GM18507 (cell line): ENCODE measurements at places on chromosomes 2 and 18.

DNA sequence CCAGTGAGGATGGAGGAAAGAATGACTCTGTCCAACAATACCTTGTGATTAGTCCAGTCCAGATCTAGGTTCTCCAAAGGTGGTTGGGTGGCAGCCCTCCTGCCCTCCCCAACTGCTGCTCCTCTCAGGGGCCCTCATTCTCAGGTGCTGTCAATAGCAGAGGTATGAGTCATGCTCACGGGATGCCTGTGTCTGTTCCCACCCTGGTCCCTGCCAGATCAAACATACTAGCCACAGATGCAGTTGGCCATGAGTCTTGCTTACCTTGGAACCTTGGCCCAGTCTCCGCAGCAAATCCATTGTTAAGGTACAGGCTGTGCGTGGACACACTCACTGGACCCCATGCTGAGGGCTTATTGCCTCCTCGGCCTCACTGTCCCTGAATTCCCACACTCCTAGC lies 24.9 kb upstream of the RPIA start:
- DNase-seq = no peak

DNA sequence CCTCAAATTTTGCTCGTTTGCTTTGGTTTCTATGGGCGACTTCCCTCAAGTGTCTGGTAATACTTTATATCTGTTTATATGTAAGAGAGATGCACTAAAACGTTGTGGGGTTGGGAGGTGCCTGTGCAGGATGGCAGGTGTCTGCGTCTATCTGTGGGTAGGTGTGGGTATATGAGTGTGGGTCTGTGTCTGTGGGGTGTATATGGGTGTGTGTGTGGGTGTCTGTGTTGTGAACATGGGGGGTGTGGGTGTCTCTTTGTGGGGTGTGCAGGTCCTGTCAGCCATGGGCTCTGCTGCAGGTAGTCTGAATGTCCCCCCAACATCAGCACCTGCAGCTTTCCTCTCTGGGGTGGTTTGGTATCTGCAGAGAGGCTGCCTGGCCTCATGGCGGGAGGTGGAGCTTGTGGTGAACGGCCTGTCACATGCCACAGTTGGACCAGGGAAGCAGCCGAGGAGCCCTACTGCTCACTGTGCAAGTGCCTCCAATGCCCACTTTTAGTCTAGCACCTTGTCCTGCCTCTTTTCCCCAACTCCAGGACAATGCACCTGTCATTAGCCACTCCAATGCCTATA lies 90.3 kb downstream of the LPIN1 start:
- DNase-seq = no peak

DNA sequence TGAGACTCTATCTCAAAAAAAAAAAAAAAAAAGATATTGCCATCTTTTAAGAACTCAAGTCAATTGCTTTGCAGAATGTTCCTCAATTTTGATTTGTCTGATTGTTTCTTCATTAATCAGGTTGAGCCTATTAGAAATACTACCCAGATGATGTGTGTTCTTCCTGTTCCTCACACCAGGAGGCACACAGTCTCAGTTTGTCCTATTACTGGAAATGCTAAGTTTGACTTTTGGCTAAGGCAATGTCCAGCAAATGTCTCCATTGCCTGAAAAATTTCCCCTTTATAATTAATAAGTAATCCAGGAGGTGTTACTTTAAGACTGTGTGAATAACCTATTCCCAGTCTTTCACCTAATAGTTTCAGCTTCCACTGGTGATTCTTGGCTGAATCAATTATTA lies 28.4 kb downstream of the BOLA3 start:
- no peak for DNase-seq

- no peak for DNase-seq
Measured at GRCh38 chr18:73283788-73284187, 416.0 kb upstream of the NETO1 start.

DNA sequence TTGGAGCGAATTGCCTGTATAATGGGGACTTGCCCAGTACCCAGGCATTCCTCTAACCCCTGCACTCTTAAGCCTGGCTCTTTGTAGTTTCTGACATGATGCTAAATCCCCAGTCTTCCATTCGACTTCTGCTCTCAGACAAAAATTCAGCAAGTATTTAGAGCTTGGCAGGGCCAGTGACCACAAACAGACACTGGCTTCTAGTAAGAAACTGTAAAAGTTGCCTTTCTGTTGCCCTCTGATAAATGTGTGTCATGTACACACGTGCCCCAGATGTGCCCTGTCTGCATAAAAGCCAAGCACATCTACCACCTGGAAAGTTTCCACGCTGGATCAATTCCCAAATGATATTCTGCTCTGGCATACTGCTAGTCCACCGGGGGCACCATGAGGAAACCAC lies 18.0 kb downstream of the PAX3 start:
- DNase-seq = no peak

- DNase-seq = no peak
Measured at GRCh38 chr18:51091270-51091669, 61.3 kb downstream of the SMAD4 start.

GRCh38 chr18:25332002-25332401 lies 20.0 kb downstream of the ZNF521 start:
- DNase-seq = no peak
